ENCODE measurements at places on chromosomes 6 and 20. TPM values are rescaled to one million over a fixed set of nuclear protein-coding genes. Genes with fewer than 3 reads are reported as not detected.

The FAM83C gene
- not detected for total RNA-seq

The STMND1 gene
- 1.7 TPM for total RNA-seq

The UBE2C gene
- total RNA-seq, result 7.1 TPM

The SLC32A1 gene
- total RNA-seq, result 18.5 TPM

All from spinal cord (tissue), 10 donors.